NCI-H446 (cell line): ENCODE measurements at places on chromosomes 12 and 14.

DNA sequence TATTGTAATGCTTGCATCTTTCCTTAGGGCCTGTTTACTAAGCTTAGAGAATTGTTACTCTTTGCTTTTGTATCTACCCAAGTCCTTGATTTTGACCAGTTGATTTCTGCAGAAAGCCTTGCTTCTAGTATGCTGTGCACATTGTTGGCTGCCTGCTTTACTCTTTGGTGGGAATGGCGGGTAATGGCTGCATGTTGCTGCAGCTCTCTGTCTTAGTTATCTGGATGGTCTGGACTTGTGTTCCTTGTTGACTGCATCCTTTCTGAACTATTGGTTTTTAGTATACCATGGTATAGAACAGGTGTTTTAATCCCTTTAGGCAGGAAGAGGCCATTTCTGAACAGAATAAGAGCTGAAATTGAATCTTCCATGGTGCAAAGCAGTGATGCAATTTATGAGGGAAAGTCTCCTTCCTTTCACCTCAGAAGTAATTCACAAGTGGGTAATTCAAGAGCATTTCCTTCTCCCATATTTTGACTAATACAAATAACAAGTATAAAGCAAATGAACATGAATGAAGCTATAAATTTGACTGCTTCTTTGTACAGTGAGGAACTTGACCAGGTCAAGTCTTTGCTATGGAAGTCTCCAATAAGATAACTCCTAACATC, 466.4 kb downstream of the NPAS3 start:
- DNase-seq = no peak

DNA sequence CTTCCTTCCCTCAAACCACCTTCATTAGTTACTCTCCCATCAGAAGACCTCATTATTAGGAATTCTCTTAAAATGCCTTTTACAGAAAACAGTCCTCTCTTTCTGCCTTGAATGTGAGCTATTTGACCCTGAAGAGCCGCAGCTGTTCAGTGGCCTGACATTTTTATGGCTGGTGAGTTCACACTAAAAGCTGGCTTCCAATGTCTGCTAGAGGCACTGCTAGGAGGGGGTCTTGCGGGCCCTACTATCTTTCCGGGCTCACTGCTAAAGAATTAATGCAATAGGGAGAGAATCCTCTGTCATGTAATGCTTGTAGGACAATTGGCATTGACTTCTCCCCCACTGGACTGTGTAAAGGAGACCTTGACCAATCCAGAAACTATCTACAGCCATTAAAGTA, 87.7 kb downstream of the GPR135 start:
- no peak for DNase-seq

GRCh38 chr12:9721394-9722092, 11.4 kb downstream of the CLECL1 start:
- no peak for DNase-seq

DNA sequence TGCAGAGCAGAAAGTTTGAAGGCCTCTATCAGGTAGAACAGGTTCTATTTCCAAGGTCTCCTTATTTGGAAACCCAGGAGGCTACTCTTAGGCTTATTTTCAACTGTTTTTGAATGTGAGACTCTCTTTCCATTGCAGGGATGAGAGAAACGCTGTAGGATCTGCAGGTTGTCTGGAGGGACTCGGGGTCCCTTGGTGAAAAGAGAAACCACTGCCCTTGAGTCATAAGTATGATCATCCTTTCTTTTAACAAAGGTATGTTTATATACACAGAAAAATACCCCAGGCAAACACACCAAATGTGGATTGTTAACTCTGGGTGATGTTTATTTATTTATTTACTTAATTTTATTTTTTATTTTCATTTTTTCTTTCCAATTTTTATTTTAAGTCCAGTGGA, 57.8 kb upstream of the MAX start:
- DNase-seq = no peak

DNA sequence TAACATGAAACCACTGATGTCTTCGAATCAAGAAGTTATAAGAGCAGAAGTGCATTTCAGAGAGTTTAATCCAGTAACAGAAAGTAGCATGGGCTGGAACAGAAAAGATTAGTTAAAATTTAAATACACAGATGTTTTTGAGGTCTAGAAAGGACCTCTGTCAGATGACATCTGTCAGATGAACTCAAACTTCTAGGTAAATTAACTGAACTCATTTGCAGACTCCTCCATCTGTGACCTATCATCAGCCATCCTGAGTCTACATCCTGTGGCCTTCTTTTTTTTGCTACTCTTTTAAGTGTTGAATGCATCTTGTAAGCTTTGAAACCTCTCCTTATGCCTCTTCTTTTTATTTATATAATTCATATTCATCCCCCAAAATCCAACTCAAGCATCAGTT, 53.3 kb downstream of the C2CD5 start:
- no peak for DNase-seq
